ENCODE measurements at places on chromosomes 11 and 22.

- DNase-seq: no peak
These were observed 44.3 kb upstream of the JAM3 start for GRCh38 chr11:134024420-134025081.

GRCh38 chr22:39408173-39408572 is 8.6 kb downstream of the TAB1 start:
- DNase-seq: no peak

- no peak for DNase-seq
These were observed 32.2 kb upstream of the AKIP1 start for GRCh38 chr11:8878771-8879170.

- no peak for DNase-seq
These were observed 10.8 kb upstream of the CYP2R1 start for GRCh38 chr11:14902650-14903350.

DNA sequence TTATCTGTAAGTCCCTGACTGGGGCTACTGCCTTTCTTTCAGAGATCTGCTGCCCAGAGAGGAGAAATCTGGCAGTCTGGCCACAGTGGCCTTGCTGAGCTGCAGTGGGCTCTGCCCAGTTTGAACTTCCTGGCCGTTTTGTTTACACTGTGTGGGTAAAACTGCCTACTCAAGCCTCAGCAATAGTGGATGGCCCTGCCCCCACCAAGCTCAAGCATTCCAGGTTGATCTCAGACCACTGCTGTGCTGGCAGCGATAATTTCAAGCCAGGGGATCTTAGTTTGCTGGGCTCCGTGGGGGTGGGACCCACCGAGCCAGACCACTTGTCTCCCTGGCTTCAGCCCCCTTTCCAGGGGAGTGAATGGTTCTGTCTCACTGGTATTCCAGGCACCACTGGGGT is 117.5 kb downstream of the TRPC6 start:
- no peak for DNase-seq

DNA sequence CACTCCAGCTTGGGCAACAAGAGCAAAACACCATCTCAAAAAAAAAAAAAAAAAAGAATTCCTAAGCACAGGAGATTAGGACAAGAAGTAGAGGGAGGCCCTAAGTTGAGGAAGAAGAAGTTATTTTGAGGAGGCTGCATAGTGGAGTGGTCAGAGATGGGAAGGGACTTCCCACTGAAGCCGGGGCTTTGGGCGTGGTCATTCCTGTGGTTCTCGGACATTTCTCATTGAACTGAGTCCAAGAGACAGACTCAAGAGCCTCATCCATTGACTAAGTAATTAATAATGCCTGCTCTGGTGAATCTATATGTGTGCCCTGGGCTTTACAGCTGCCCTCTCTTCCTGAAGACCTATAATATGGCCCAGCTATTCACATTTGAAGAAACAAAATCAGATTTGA is 53.2 kb upstream of the FTH1 start:
- no peak for DNase-seq

GRCh38 chr22:49178246-49179005 is 649.2 kb downstream of the BRD1 start:
- no peak for DNase-seq

DNA sequence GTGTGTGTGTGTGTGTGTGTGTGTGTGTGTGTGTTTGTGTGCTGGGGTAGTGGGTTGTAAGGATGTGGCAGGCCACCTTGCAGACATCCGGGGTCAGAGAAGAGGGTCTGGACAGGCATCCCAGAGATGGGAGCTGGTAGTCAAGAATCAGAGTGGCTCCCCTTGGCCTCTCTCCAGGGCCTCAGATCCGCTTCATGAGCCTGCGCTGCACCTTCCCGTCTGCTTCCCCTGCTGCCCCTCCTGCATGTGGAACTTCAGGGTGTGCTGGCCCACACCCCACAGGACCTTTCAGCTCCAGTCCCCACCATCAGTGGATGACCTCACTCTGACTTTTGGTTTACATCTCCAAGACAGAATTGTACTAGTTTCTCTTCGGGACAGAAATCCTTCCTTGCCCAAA is 31.2 kb downstream of the TREH start:
- no peak for DNase-seq

DNA sequence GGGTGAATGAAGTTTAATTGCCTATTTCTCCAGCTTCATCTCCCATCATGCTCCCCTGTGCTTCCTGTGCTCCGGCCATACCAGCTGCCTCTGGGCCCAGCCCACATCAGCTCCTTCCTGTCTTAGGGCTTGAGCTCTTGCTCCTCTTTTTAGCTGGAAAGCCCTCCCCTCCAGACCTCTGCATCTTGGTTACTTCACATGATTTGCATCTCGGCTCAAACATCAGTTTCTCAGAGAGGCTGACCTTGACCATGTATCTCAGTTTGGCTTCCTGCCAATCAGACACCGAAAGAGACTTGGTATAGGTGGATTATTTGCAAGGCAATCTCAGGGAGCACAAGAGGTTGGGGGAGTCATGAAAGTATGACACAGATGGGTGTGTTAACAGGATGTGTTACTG is 73.2 kb upstream of the TIMP3 start:
- no peak for DNase-seq

- no peak for DNase-seq
These were observed 11.3 kb downstream of the P2RY2 start for GRCh38 chr11:73229321-73229895.

GRCh38 chr11:65917434-65918210 is 1.2 kb downstream of the C11orf68 start:
- DNase-seq: no peak

DNA sequence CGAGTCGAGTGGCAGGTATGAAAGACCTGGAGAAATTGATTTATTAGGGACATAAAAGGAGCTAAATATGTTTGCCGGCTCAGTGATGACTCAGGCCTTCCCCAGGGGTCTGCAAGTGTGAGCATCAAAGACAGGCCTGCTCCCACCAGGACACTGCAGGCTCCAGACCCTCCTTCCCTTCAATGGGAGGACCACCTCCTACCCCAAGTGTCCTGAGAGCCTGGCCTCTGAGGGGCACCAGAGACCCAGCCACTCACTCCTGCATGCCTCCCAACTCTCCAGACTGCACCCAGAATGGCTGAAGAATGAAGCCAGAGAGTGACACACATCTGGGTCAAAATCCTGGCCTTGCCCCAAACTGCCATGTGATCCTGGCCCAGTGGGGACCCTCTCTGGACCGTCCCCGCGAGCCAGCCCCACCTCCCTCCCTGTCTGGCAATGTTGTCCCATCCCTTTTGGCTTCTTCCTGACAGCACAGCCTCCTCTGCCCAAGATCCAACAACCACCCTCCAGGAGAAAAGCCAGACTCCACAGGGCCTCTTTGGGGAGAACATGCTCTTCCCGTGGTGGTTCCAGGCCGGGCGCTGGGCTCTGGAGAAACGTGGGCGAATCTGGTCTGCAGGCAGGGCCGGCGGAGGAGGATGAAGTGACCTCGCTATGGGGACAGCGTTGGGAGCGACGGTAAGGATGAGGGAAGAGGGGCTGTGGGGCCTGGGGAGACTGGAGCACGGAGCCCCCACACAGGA is 36.2 kb downstream of the CYTH4 start:
- DNase-seq: no peak

DNA sequence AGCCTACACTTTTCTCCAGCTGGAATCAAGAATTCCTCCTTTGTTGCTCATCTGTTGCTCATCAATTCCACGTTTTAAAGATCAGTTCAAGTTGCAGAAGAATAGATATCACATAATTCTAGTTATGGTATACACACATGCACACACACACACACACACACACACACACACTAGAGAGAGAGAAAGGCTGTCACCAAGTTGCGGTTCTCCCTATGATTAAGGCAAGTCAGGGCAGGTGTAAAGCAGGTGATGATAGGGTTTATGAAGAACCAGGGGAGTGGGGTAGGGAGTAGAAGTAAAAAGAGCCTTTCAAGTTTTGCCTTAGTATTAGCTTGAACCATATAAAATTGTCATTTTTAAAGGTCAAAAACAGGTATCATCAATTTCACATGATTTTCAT is 31.7 kb upstream of the TMPRSS4 start:
- no peak for DNase-seq

DNA sequence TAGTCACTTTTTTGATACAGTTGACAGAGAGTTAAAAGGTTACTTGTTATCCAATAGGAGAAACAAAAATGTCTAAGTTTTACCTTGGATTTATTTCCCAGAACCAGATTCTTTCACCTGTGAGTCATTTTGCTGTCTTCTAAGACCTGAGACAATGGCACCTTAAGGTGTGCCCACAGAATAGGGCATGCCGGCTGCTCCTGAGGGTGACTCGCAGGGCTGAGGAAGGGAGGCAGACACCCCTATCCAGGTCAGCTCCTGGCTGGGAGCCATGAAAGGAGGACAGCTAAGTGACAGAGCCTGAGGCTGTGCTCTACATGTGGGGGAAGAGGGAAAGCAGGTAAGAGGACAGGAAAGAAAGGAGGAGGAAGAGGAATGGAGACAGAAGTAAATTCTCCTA is 67.8 kb downstream of the RASSF10 start:
- no peak for DNase-seq

DNA sequence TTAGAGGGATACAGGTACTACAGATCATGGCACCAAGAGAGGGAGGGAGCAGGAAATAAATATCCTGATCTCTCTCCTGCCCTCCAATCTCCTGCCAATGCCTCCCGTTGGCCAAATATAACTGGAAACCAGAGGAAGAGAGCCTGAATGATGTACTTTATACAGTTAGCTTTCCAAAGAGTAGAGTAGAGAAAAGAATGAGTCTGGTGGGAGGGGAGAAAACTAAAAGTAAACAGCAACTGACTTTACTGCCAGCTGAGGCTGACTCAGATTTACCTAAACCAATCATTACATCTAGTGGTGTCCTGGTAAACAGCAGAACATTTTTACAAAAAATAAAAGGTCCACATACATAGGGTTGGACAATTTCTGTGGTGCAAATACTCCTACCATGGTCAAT is 5.1 kb downstream of the MPZL3 start:
- DNase-seq: no peak

DNA sequence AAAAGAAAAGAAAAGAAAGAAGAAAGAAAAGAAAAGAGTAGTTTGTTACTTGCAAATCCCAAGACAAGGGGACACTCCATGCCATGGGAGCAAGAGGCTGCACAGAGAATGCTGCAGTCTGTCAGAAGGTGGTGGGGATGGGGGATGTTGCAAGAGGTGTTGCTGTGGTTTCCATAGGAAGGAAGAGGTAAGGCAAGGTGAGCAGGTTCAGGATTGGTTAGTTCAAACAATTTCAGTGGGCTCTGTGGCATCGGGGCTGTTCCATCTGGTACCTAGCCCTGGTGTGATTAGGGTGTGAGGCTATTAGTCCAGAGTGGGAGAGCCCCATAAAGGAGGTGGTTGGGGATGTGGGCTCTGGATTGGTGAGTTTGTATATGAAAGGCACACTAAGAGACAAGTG is 172.7 kb downstream of the BCR start:
- no peak for DNase-seq

GRCh38 chr11:125688632-125689031 is 8.0 kb upstream of the ACRV1 start:
- DNase-seq: no peak

DNA sequence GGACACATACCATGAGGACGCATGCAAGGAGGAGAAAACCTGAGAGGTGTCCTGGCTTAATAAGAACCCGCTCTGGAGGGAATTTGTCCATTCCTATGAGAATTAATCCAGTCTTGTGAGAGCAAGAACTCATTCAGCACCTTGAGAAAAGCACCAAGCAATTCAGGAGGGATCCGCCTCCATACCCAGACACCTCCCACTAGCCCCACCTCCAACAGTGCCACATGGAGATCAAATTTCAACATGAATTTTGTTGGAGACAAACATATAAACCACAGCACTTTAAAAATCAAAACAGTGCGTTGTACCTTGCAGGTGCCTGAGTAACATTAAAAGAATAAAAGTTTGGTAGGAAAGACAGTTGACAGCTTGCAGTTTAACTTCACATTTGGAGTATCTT is 11.4 kb downstream of the UBE4A start:
- no peak for DNase-seq

DNA sequence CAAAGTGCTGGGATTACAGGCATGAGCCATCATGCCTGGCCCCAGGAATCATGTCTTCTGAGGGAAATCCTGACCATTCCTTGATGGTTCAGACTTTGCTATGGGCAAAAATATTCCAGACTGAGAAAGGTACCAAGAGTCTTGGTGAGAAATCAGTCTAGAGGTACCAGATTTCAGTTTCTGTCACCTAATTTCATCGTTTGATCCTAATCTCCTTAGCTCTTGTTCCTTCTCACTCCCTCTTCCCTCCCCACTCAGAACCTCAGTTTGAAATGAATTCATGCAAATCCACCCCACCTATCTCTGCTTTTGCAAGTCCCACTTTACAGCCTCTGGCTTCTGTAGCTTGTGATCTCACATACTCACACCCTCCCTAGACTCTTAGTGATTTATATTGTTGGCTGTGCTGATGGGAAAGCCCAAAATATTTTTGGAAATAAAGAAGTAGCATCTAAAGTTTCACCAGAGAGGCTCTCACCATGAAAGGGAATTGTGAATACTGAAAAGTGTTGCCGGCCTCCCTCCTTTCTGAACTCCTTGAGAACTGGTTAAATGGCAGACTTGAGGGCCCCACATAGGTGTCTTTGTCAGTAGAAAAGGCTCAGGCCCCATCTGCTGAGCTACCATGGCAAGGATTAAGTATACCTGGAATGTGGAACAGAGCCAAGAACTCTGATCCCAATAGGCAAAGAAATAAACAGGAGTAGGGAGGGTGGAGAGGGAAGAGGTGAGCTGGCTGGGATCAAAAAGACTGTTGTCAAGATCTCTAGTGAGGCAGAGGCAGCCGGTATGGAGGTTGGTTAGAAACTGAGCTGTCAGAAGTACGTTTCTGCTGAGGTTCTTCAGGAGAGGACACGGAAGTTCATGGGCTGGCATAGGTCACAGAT is 190.5 kb upstream of the MTMR2 start:
- DNase-seq: no peak

DNA sequence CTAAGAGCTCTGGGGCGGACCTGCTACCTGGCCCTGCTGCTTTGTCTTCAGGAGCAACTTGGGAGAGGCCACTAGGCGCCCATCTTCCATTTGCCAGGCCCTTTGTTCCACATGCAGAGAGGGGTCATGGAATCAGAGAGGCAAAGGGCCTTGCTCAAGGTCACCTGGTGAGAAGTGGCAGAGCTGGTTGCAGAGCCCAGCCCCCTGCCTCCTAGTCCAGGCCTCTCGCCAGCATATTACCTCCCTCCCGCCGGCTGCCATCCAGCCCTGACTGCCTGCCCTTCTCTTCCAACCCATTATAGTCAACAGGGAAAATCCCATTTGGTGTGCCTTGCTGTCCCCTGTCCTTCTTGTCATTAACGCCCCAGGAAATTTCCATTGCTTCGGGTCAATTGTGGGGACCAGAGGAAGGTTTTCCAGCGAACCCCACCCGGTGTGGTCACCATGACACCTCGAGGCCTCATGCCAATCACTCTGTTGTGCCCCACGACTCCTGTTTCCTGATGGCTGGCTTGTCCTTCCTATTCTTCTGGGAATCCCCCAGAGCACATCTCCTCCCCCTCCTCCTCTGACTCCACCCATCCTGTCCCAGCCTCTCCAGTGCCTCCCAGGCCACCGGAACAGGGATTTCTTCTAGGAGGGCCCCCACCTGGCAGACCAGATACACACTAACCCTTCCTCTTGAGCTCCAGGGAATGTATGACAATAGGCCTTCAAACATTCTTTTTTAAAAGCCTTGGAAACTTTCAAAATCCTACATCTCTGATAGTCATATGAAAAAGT is 77.0 kb downstream of the NECTIN1 start:
- no peak for DNase-seq
